CD4-positive, alpha-beta T cell (primary cell): ENCODE measurements at places on chromosomes 4 and X. TPM values are rescaled to one million over a fixed set of nuclear protein-coding genes. Genes with fewer than 3 reads are reported as not detected.

GRCh38 chr4:185859111-185859510 lies 47.1 kb upstream of the SORBS2 start:
- no peak for DNase-seq

- no peak for DNase-seq
These were observed 203.0 kb downstream of the GPAT3 start for GRCh38 chr4:83738895-83739294.

- no peak for DNase-seq
These were observed 117.7 kb downstream of the RELL1 start for GRCh38 chr4:37568489-37568888.

DNA sequence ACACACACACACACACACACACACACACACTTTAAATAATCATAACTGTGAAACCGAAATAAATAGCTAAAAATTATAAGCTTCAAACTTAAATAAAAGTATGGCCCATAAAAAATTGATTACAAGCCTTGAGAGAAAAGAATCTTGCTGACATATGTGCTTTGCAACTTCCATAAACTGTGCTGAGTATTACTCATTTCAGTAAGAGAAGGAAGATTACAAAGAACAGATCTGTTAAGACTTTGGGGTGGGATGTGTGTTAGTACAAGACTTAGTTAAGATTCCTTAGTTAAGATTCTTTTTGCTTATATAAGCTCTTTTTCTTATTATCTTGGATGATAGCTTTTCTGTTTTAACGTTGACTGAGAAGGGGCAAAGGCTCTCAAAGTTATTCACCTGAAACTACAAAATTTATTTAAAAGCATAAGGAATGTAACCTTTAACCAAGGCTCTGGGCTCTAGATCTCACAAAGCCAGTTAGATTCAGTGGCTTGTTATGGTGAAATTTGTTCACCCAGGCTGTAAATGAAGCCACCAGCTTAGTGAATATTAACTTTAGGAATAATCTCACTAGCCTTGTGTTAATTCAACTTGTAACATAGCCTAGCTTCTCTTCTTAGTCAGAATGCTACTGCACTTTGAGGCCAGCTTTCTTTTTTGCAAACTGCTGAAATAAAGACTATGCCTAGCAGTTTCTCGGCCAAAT lies 58.2 kb downstream of the ARSJ start:
- DNase-seq, result no peak

GRCh38 chrX:42955349-42955748 lies 177.4 kb upstream of the PPP1R2C start:
- no peak for DNase-seq

GRCh38 chr4:108193886-108194672 lies 25.3 kb upstream of the LEF1 start:
- no peak for DNase-seq

GRCh38 chr4:183532821-183533220 lies 28.0 kb downstream of the ING2 start:
- DNase-seq, result no peak

GRCh38 chr4:106671716-106672115 lies 303.1 kb upstream of the GIMD1 start:
- DNase-seq, result no peak

- peak; percentile 39 for DNase-seq
These were observed 5.6 kb downstream of the CYSLTR1 start for GRCh38 chrX:78321809-78322208.

- no peak for DNase-seq
These were observed 45.9 kb upstream of the UNC5C start for GRCh38 chr4:95594629-95595028.

Gene VSIG4
- not detected for total RNA-seq

Gene BEX2
- 46.4 TPM for total RNA-seq

Gene ZNF595
- 16.0 TPM for total RNA-seq

Gene GAGE12E
- total RNA-seq, result not detected
